ENCODE measurements at places on chromosomes 7 and 10.

DNA sequence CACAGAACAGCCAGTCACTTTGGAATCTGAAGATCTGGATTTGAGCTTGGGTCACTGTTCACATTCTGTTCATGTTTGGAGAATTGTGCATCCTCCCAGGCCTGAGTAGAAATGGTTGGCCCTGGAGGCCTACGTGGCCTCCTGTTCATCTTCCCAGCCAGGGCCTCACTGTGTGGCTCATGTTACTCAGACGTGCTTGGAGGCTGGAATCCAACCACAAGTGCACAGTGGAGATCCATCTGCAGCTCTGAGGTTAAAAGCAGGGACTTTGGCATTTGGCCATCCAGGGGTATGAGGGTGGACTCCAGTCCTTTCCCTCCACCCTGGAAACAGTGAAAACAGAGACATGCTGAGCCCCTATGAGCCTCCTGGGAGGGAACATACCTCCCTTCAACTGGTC lies 709.0 kb upstream of the IGFBP3 start:
- peak; percentile 77 for DNase-seq

DNA sequence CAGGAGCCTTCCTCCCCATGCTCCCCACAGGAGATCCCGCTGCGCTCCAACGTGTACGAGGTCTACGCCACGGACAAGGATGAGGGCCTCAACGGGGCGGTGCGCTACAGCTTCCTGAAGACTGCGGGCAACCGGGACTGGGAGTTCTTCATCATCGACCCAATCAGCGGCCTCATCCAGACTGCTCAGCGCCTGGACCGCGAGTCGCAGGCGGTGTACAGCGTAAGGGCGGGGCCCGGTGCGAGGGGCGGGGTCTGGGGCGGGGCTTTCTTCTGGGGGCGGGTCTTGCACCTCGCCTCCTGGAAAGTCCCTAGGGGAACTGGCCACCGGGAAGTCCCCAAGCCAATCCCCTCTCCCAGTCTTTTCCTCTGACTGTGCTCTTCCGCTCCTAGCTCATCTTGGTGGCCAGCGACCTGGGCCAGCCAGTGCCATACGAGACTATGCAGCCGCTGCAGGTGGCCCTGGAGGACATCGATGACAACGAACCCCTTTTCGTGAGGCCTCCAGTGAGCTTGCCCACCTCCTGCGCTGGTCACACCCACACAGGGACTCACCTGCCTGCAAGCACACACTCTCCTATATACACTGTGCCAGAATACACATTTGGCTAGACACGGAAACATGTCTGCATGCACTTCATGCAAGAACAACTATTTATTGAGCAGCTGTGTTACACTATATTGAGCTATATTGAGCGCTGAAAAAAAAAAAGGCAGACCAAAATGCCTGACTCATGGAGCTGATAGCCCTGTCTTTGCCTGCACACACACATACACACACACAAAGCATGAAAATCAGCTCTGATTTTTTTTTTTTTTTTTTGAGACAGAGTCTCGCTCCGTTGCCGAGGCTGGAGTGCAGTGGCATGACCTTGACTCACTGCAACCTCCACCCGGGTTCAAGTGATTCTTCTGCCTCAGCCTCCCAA lies 32.7 kb upstream of the VSIR start:
- peak; percentile 36 for DNase-seq

DNA sequence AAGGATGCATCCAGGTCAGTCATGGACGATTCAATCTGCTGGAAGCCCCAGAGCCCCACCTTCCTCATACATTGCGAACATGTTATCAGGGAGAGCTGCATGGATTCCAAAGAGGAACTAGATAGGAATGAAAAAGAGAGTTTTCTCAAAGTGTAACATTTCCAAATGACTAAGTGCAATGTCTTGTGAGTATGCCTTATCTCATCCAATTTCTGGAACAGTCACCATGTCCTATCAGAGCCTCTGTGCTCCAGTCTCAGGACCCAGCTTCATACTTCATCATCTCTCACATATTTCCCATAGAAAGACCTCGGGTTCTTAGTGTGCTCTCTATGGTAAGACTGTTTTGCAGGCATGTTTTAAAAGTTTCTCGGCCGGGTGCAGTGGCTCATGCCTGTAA lies 26.8 kb downstream of the ZC3HC1 start:
- peak; percentile 15 for DNase-seq

DNA sequence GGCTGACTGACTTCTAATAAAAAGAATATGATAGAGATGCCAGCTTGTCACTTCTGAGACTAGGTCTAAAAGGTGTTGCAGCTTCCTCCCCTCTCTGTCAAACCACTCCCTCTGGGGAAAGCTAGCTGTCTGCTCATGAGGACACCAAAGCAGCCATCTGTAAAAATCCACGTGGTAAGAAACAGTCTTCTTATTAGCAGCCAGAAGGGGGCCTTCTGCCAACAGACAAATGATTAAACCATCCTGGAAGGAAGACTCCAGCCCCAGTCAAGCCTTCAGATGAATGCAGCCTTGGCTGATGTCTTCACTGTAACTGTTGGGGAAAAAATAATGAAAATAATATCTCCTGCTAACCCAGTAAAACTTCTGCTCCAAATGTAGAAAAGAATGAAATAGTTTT lies 41.9 kb upstream of the DAGLB start:
- no peak for DNase-seq

GRCh38 chr10:46250898-46251856 lies 35.6 kb upstream of the ANTXRL start:
- DNase-seq: no peak

DNA sequence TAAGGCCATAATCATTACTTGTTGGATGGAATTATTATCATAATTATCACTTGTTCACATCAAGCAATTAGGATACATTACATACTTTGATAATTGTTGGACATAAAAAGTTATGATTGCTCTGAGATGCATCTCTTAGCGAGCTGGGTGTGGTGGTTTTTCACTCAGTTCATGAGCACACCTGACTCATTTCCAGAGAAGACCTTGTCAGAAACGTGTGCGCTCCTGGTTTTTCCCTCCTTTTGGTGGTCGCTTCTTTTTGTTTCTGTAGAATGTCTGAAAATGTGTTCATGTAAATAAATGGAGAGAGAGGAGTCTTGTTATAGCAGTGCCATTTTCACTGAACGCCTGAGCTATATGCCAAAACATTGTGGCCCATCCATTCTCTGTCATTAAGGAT lies 141.3 kb downstream of the PAXIP1 start:
- no peak for DNase-seq

GRCh38 chr7:157654350-157654749 lies 317.5 kb downstream of the DNAJB6 start:
- no peak for DNase-seq

DNA sequence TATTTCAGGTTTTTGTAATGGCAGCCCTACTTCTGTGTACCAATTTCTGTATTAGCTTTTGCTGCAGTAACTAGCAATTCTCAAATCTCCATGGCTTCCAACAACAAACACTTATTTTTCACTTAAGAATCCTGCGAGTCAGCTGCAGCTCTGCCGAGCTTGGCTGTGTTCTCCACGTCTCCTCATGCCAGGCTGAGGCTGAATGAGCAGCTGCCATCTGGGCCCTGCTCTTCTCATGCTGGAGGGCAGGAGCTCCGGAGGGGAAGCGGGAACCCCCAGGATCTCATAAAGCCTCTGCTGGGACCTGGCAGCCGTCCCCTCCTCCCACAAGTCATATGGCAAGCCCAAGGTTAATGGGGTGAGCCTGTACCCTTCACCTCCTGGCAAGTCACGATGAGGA lies 591.1 kb downstream of the SDK1 start:
- DNase-seq: no peak

DNA sequence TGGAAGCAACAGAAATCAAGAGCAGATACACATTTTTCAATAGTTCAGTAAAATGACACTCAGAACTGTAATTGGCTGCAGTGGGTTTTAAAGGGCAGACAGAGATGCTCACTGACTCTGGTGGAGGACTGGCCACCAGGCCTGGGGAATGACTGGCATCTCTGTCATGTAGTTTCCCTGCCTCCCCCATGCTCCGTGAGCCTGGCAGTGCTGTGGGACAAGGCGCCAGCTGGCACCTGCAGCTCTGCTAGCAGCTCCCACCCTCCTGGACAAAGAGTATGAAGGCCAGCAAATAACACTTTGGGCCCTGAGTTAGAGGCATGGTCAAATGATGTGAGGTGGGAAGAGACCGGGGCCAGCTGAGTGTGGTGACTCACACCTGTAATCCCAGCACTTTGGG lies 15.0 kb downstream of the TSPAN33 start:
- DNase-seq: no peak

GRCh38 chr7:118182593-118183427 lies 1.2 kb upstream of the LSM8 start:
- DNase-seq: peak; percentile 8

DNA sequence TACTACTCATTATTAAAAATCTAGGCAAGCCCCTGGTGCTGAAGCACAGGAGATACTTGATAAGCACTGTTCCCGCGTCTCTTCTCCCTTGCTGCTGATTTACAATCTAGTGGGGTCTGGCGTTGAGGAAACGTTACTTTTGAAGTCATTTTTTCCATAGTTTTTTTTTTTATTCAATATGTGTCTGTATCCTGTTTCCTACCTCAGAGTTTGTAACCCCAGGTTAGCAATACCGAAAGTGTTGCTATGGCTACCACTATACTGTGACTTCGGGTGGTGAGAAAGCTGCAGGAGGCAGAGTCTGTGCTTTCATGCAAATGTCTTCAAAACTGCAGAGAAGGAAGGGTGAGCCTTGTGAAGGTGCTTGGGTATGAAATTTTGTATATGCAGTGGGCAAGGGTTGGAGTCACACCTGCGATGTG lies 458.8 kb upstream of the GHITM start:
- DNase-seq: no peak

DNA sequence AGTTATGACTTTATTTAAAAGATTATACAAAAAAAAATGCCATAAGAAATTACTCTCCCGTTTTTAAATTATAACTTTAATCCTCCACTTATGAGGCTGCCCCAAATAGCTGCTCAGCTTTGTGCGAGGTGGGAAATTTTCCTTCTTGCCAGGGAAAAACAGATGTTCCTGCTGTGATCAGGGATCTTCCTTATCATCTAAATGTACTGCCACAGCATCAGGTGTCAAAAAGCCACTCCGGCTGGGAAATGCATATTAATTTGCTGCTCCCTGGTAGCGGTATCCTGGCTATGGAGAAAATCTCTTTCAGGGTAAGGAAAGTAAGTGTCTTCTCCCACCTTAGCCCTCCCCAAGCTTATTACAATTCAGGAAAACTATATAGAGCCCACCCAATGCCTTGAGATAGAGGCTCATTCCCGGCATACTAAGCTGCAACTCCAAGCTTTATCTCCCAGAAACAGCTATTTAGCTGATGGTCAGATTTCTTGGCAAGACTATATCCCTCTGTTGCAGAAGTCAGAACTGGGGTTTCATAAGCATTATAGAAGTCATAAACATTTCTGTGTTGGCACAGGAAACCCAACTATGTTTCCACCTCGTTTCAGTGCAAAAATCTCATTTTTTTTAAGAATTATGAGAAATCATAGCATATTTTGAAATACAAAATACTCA lies 360.4 kb downstream of the PARD3 start:
- no peak for DNase-seq

DNA sequence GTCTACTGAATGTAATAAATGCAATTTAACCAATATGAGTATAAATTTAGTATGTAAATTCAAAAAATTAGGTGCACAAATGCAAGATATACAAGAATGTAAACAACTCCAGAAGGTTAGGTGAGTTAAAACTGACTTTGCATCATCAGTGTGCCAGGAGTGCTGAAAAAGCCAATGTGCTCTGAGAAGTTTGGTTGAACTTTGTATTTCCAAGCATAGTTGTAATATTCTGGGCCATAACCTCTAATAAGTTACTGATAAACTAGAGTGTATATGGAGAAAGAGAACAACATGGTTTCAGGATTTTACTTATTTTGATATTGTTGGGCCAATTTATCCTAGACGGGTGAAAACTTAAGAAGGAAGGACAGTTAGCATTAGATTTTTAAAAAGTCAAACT lies 876.9 kb upstream of the GHITM start:
- no peak for DNase-seq

DNA sequence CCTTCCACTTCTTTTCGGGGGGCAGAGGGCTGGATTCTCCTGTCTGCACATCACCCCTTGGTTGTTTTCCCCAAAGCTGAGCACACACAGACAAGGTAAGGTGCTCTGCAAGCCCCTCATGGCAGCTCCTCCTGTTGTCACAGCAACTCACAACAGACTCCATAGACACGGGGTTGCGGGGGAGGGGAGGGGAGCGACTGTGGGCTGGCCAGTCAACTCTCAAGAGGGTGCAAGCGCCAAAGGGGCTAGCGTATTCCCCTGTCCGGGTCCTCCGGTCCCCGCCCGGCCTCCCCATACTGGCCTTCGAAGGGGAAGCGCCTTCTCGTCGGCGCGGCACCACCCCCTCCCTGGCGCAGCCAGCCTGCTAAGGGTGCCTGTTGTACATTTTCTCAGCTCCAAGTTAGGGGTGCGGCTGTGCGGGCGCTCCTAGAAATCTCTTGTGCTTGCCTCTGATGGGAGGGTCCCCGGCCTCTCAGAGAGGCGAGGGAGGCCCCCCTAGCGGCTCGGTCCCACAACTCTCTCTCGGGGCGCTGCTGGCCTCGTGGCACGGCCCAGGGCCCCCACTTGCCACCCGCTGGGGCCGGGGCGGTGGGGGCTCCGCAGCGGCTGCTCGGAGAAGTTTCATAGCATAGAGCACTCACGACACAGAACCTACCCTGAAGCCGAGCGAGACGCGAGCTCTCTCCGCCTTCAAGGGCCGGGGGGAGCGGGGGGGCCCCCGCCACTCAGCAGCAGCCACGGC lies 498 bp downstream of the RHOBTB1 start:
- DNase-seq: peak; percentile 61

DNA sequence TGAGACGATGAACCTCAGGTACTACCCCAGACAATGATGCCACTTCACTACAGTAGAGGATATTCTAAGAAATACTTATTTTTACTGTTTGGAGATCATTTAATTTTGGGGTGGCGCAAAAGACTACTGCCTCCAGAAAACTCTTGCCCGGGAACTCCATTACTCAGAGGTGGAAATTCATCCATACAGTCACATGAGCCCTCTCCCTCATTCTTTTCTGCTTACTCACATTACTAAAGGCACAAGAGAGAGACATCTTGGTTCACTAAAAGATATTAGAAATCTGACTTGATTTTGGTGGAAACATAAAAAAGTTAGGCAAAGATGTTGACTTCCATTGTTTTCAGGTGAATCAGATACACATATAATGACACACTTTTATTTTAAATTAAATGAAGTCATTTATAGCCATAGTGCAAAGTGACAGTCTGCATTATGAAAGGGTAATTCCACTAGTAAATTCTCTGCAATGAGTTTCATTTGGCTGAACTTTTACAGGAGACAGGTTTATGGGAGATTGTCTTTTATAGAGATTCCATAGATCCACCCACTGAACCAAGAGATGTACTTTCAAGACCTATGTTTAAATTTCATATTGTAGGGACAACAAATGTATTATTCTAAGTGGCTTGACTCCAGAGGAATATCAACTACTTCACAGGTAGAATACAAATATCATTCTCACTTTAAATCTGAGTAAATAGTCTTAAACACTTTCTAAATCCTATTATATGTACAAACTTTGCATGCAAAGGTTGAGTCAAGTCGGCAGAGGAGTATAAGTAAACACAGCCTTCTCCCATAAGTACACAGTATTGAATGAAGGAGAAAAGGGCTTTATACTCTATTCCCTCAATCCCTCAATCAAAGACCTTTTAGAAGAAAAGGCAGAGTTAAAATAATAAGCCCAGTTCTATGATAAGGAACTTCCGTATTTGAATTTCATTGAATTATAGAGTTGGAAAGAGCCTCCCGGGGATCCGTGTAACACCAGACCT lies 18.8 kb downstream of the NEBL start:
- peak; percentile 43 for DNase-seq

GRCh38 chr10:7767209-7767608 lies 20.6 kb downstream of the KIN start:
- DNase-seq: peak; percentile 16

GRCh38 chr10:33066558-33067236 lies 108.7 kb upstream of the ITGB1 start:
- peak; percentile 76 for DNase-seq
